ENCODE measurements at places on chromosomes 11 and 22.

- DNase-seq, result no peak
Measured at GRCh38 chr11:34405079-34405858, 33.5 kb upstream of the CAT start.

DNA sequence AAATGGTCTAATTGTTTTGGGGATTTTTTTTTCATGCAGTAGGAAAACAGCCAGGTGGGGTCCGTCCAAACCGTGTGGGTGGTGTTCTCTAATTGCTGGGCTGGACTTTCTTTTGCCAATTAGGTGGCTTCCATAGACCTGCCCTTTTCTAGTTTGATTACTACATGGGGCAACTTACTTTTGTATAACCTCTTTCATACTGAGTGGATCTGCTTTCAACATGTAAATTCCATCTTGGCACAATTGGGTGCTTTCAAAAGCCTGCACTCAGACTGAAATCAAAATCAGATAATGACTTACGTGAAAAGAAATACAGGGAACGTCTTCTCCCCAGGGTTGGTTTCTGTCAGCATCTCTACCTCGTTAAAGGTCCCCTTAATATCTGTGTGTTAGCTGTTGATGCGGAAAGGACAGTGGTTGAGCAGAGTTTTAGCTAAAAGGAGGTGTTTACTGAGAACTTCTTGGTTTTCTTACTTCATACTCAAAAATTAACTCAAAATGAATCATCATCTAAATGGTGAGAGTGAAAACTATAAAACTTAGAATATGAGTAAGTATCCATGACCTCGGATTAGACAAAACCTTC lies 72.1 kb downstream of the BARX2 start:
- no peak for DNase-seq

DNA sequence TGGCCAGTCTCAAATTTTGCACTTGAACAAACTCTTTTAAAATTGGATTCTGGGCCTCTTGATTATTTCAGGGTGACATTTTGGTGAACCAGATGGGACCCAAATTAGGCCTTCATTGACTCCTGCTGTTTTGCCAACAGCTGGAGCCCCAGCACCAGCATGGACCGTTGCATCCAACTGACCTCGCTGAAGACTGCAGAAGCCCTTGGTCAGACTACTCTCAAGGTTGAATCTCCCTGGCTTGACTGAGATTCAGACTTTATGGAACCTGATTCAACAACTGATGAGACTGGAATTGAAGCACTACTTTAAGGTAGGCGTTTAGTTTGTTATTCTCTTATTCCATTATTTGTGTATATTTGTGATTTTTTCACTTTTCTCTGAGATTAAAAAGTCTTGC lies 41.7 kb downstream of the NARS2 start:
- DNase-seq, result no peak

- DNase-seq, result no peak
Measured at GRCh38 chr11:34972892-34973291, 56.5 kb downstream of the PDHX start.

GRCh38 chr11:103609117-103610066 lies 427.0 kb upstream of the DDI1 start:
- no peak for DNase-seq

- DNase-seq, result no peak
Measured at GRCh38 chr22:23892706-23893105, 1.5 kb upstream of the MIF start.

- no peak for DNase-seq
Measured at GRCh38 chr22:28141614-28142013, 222.6 kb upstream of the PITPNB start.

DNA sequence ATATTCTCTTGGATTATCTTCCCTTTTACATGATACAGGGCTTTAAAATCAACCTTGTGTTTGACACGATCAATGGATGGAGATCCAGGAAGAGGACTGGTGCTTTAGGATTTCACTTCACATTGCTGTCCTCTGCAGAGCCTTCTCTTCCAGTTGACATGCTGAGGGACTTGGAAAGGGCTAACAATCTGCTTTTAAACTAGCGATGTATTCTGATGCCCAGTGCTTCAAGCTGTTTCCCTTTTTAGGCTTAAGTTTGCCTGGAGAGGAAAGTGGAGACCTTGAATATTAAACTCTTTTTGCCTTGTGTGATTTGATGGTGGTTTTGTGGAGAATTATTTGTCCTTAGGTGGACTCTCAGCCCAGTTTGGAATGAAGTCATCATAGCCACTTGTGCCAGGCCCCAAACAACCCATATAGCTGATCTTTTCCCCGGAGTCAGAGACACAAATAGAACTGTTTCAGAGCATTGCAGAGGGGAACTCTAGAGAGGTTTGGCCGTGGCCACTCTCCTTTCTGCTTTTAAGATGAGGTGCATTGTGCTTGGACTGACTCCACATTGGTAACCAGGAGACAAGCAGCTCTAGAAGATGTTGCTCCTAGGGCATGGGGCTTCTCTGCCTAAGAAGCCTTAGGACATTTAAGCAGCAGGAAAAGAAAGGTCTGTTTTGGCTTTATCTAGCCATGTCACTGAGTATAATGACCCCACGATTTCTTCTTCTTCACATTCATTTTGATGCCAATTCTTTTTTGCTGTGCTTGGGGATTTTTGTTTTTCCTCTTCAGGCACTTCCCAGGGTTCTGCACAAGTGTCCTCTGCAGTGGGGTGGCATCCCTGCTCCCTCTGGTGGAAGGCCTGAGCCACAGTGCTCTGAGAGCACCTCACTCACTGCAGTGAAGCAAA lies 152.8 kb downstream of the NCAM1 start:
- DNase-seq, result no peak

- no peak for DNase-seq
Measured at GRCh38 chr11:112290493-112290850, 29.8 kb upstream of the PLET1 start.

DNA sequence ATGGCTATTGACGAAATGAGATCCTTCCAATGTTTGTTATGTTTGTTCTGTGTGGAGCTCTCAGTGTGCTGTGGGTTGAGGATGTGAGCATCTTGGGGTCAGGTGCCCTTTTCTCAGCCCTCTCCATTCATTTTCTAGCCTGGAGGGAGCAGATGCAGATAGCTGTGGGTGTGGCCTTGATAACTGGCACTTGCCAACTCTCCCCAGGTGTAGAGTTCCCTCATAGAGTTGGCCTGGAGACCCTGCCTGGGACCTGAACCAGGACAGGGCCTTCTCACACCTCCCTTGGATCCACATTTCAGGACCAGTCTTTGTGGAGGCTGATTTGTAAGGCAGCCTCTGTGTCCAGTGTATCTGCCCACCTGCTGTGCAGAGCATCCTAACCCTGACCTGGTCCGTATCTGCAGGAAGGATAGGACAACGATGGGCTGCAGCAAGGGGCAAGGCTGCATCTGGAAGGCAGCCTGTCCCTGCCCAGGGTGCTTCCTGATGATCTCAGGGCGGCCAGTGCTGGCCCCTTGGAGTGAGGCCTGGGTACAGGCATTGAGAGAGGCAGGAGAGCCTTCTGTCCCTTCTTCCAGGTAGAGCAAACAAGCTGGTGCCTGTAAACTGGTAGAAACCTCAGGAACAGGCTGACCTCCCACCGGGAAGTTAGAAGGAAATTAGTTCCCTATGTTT lies 245.9 kb downstream of the TBC1D22A start:
- no peak for DNase-seq

DNA sequence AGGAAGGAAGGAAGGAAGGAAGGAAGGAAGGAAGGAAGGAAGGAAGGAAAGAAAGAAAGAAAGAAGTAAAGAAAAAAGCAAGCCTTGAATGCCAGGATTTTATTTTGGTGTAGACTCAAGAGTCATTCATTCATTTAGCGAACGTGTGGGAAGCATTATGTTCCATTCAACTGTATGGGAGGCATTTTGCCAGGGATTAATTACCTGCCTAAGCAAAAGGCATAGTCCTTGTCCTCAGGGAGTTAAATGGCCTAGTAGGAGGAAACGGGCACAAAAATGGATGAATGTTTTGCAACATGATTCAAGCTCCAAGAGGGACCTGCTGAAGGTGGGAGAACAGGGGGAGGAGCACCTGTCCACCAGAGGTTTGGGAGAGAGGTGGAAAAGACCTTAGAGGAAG lies 16.2 kb upstream of the ZNRF3 start:
- no peak for DNase-seq

GRCh38 chr22:22681221-22681739 lies 36.9 kb downstream of the GGTLC2 start:
- DNase-seq, result no peak

DNA sequence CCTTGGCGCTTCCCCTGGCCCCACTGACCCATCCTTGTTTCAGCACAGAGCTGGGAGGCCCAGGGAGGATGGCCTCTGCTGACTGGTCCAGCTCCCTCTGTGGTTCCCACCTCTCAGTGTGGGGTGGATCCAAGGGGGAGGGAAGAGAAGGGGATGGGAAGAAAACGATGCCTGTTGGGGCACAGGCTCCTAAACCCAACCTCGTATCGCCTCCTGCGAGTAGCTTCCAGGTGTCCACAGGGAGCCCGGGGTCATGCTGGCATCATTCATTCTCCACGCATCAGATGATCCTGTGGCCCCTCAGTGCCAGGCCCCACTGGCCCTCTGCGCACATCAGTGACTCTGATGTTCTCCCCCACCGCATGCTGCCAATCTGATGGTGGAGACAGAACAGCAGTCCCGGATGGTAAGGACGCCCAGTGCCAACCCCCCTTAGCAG lies 5.1 kb downstream of the MYEOV start:
- DNase-seq, result no peak

DNA sequence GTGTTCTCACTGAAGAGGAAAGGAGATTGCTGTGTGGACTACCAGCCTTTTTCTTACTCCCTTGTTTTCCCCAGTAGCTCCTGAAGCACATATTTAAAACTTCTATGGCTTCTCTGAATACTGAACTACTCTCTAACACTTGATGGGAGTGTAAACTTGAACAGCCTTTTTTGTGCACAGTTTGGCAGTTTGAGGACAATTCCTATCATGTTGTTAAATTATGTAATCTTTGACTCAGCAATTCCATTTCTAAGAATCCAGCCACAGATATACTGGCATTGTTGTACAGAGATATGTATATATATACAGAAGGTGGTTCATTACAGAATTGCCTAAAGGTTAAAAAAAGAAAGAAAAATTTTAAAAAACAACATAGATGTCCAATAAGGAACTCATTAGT lies 47.1 kb upstream of the EED start:
- no peak for DNase-seq

- DNase-seq, result no peak
Measured at GRCh38 chr11:71212871-71213559, 39.4 kb downstream of the SHANK2 start.

DNA sequence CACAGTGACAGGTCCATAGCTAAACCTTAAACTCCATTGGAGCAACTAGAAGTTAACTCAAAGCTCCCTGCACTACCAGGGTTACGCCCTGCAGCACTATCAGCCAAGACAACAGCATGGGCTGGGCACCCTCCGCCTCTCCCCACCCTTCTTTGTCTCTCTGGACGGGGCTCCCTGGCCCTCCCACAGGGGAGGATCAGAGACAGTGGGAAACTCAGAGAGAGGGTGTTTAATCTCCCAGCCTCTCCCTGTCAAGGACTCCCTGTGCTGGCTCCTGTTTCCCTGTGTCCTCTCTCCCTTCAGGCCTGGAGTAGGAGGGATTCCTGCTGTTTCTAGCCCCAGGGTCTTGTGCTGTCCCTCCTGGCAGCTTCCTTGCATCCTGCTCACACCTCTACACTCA lies 56.9 kb upstream of the CSNK2A3 start:
- no peak for DNase-seq

- no peak for DNase-seq
Measured at GRCh38 chr11:108967571-108967970, 302.7 kb downstream of the DDX10 start.

GRCh38 chr11:34809191-34810106 lies 106.7 kb downstream of the APIP start:
- peak; percentile 76 for DNase-seq

- DNase-seq, result no peak
Measured at GRCh38 chr11:58922479-58922878, 16.8 kb upstream of the GLYATL1 start.

GRCh38 chr11:109972181-109972715 lies 120.9 kb upstream of the ZC3H12C start:
- no peak for DNase-seq

DNA sequence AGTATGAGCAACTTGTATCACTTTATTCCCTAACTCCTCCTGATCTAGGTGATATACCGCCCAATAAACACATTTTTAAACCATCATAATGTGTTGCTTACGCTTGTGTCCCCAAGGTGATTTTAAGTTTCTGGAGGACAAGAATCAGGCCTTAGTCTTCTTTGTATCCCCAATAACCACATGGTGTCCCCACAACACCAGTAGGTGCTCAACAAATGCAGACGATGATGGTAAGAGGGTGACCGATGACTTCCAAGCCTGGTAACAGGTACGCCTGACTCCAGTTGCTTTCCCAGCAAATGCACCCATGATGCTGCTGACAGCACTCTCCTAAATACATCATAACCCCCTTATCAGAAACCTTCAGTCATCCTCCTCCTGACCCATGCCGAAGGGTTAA lies 64.2 kb downstream of the EFCAB6 start:
- DNase-seq, result no peak

GRCh38 chr11:112828421-112828820 lies 132.8 kb upstream of the NCAM1 start:
- DNase-seq, result no peak

GRCh38 chr11:2122222-2122906 lies 16.8 kb downstream of the IGF2 start:
- no peak for DNase-seq

GRCh38 chr11:88508759-88509581 lies 171.4 kb upstream of the CTSC start:
- no peak for DNase-seq

DNA sequence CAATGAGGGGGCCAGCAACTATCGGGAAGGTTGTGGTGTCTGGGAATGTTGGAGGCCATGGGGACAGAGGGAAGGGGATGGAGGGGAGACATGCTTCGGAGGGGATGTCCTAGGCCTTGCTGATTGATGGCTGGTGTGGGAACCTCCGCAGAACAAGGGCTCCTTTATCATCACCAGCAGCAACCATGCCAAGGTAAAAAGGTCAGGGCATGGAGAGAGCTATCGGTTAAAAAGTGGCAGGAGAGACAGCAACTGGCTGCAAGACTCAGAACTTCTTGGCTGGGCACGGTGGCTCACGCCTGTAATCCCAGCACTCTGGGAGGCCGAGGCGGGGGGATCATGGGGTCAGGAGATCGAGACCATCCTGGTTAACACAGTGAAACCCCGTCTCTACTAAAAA lies 3.0 kb downstream of the GSTT4 start:
- no peak for DNase-seq

DNA sequence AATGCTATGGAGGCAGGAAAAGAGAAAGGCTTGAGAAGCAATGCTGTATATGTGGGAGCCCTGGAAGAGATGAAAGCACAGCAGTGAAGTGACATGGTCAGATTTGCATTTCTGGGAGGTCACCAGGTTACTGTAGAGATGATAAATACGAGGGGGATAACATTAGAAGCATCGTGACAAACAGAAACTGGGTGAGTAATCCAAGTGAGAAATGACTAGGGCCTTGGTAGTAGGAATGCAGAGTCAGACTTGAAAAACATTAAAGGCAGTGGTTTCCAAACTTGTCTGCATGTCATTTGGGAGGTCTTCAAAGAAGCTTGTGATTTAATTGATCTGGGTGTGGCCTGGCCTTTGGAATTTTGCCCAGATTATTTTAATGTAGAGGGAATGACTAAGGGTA lies 43.9 kb downstream of the CCDC34 start:
- no peak for DNase-seq

Measured in KG1 (cell line).